DMS 273 treated with DMSO at 0.1 percent for 48 hours (cell line): ENCODE measurements at places on chromosomes 13 and 19.

DNA sequence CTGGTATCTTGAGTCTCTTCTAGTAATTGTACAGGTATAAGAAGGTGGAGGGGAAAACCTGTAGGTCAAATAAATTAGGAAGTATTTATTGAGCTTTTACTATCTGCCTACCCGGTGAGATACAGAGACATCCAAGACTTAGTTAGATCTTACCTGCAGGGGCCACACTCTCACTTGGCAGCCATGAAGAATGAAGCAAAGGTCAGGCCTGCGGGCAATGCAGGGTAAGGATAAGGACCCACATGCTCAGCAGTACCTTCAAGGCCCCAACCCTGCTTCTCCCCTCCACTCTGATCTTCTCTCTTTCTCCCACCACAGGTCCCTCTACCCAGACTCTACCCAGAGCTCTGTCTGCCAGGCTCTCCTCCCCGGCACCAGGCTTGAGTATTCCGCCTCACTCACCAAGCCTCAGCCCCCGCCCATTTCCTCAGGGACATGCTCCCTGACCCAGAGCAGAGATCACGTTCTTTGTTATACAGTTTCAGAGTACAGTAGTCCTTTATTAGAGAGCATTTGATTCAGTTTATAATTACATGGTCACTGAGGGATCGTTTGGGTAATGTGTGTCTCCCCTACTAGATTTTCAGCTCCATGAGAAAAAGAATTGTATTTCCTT lies 18.9 kb upstream of the CLDN10 start:
- no peak for DNase-seq

GRCh38 chr19:18452386-18452785 lies 14.5 kb upstream of the ISYNA1 start:
- no peak for DNase-seq

- DNase-seq = no peak
These were observed 2.4 kb upstream of the RGL3 start for GRCh38 chr19:11421371-11422098.

DNA sequence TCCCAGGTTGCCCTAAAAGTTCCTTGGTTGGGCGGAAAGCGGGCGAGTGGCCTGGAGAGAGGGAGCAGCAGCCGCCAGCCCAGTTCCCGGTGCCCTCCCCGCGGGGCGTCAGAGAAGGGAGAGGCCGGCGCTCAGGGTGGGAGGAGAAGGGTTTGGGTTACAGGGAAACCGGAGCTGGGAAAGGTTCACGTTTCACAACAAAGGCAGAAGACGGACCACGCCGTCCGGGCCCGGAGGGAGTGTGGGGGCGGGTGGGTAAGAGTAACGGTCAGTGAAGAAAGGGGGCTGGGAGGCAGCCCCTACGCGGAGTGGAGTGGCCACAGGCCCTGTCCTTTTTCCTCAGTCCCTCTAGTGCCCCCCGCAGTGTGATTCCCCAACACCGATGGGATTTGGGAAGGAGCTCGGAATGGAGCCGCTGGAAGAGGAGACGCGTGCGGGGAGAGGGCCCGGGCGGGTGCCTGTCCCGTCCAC lies 1.6 kb downstream of the SIX5 start:
- peak; percentile 53 for DNase-seq

GRCh38 chr13:26943748-26944147 lies 183.2 kb upstream of the GPR12 start:
- no peak for DNase-seq

- DNase-seq = no peak
These were observed 822 bp upstream of the RFXAP start for GRCh38 chr13:36817996-36818803.

DNA sequence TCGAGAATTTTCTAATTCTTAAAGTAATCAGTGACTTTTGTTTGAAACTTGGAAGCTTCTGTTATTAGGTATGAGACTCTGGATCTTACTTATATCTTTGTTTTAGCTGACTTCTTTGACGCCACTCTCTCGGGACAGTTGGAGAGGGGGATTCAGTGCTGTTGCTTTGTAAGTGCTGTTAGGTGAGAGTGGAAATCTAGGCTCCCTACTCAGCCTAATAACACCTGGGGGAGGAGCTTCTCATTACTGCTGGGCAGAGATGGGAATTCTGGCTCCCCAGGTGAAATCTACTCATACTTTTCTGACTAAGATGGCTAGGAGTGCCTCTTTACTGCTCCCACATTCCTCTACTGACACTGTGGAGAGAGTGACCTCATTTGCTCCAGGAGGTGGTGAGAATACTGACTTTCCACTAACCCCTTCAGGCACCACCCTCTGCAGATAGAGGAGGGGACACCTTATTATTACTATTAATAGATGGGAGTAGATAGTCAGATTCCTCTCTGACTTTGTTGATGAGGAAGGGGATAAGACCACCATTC lies 324.9 kb upstream of the SPRY2 start:
- no peak for DNase-seq

- DNase-seq = no peak
These were observed 10.5 kb downstream of the EGLN2 start for GRCh38 chr19:40809358-40810086.

DNA sequence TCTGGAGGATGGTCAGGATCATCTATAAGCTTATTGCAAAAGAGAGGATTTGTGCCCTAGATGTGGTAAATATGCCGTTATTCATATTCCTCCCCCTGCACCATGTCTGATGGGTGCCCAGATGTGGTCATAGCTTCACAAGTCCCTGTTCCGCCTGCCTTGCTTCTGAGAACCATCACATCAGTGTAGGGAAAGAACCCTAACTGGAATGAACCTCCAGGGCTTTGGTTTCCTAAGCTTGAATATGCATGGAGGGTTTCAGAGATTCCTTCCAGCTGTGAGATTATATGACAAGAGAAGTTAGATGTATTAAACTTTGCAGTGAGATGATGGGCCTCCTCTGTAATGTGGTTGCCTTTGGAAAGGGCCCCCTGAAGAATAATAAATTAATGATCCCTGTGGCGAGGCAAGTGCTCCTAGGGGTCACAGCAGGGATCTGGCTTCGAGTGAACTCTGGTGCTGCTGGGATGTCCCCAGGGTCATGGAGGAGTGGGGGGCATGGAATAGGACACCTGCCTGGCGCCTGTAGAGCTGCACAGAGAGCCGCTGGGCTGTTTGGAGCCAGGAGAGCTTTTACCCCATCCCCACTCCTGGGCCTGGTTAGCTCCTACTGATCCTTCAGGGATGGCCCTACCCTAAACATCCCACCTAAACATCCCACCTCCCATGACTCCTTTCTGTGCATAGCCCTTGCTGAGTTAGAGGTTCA lies 56.0 kb upstream of the IRS2 start:
- no peak for DNase-seq

GRCh38 chr13:18954254-18954653 lies 227.4 kb downstream of the TUBA3C start:
- DNase-seq = no peak

- DNase-seq = no peak
These were observed 11.2 kb upstream of the PRR19 start for GRCh38 chr19:42290523-42291434.

DNA sequence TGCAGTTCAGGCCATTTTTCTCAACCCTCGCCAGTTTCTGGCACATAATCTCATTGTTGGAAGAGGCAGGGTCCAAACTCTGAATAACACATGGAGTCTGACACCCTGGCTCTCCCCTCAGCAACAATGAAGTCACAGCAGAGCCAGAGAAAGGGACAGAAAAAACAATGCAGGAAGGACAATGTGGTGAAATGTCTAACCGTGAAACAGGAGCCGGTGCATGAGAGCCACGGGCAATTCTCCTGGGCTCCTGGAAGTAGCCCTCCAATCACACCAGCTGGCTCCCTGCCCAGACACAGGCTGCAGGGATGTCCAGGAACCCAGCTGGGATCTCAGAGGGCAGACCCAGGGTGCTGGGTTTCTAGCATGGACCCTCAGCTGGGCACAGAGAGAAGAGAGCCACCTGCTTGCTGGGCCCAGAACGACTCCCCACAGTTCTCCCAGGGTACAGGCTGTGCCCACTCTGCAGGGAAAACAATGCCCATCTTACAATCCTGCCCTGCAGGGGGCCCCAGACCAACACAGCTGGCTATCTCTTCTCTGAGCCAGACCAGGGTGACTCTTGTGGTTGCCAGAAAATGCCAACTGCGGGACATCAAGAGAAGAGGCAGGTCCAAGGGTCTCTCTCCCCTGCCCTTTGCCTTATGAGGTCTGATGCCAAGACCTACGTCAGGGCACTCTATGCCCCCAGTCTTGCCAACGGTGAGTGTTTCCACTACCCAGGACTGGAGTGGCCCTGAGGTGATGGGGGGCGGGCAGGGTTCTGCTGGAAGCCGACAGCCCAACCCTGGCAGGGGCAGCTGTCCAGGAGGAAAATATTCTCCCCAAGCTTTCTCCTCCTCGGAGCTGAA lies 64.5 kb downstream of the CEBPG start:
- no peak for DNase-seq

- no peak for DNase-seq
These were observed 60.9 kb upstream of the ATP12A start for GRCh38 chr13:24619282-24619681.

DNA sequence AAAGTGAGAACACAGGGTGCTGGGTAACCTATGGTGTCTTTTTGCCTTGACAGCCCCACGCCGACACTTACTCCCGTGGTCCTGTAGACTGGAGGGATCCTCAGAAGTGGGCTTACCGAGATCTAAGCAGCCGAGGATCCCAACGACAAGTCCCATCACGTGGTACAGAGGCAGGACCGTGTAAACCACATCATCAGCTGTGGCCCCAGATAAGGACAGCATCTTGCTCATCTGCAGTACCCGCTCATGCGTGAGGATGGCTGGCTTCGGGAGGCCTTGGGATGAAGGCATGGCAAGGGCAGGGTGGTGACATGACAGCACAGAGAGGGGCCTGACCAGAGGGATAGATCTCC lies 2.1 kb downstream of the SLC27A5 start:
- DNase-seq = no peak

DNA sequence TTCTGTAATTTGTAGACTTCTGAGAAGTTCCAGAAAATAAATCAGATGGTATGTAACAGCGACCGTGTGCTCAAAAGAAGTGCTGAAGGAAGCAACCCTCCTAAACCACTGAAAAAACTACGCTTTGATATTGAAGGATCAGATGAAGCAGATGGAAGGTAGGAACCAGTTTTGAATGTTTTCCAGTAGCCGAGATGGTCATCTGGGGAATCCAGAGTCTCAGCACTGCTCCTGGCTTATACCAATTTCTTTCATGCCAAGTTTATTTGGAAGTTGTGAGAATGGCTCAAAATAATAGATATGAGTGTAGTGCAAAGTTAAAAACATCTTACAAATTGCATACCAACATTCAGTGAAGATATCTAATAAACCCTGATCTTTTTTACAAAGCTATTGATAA lies 56.2 kb downstream of the RCBTB2 start:
- no peak for DNase-seq

DNA sequence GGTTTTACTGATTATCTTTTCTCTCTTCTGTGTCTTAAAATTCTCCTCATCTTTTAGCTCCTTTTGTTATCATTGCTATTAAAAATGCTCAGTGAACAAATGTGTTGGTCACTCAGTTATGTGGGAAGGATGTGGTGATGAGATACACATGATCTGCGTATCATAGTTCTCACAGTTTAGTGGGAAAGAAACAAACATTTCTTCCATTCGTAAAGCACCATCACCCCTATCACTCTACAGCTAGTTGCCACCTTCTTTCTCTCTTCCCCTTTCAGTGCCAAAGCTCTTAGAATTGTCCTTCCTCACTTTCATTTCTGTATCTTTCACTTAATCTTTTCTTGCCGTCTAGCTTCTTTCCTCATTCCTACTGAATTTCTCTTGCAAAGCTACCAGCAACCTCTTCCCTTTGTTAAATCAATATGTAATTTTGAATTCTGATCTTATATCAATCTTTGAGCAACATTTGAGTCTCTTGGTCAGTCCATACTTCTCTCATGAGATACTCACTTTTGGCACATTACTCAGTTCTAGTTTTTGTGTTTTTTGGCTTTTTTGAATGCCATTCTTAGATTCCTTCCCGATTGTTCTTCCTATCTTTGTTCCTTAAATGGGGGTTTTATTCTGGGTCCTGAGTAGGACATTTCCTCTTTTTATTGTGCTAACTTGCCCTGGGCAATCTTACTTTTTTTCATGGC lies 122.3 kb downstream of the PCCA start:
- DNase-seq = no peak

DNA sequence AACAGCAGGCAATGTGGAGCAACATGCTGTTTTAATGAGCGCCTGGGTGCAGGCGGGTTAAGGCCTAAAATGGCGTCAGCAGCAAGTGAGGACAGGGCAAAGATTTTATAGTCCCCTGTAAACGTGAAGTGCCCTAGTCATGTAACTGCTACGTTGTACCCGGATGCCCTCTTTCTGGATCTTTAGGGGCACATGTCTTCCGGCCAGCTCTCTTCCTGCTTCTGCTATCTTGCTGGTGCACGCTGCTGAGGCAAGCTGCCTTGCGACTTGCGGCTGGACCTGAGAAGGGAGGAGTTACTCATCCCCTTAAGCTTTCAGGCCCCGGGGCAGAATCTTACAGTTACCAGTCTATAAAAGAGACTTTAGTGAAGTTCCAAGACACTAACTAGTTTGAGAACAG lies 303.6 kb upstream of the DACH1 start:
- no peak for DNase-seq

DNA sequence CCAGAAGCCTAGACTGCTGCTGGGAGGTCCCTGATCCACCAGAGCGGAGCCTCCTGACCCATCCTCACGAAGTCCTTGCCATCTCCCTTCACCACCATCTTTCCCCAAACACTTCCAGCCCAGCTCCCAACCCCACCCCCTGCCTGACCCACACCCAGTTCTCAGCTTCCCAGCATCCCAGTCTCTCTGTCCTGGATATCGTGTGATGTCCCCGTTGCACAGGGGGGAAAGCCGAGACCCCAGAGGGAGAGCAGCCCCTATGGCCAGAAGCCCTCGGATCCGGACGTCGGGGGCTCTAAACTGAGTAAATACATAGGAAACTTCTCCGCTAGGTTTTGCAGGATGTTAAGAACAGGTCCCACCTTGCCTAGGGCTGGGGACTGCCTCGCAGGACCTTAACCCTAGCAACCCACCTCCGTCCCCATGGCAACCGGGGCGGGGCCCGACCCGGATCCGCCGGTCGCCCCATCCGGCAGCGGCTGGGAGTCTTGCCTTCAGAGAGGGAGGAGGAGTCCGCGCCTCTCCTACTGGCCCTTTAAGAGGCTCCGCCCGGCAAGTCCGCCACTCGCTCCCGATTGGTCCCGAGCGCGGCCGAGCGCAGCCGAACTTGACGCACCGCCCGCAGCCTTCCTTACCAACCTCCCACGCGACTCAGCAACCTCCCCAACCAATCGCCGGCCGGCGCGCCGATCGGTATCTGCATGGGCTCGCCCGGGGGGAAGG lies 451 bp upstream of the HMG20B start:
- peak; percentile 98 for DNase-seq

DNA sequence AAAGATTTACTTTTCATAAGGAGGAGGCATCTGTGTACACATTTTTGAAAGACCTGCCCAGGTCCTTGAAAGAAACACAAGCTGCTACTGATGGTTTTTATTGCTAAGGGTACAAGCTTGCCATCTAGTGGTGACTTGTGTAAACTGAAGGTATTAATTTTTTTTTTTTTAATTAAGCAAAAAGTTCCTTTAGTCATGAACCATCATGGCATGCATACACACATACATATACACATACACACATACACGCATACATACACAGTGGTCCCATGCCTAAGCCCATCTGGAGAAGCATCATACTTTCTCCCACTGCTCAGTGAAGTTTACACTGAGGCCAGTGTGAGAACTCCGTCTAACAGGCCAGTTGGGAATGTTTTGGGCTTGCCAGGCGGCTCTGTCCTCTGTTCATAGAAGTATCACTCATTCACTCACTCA lies 312.5 kb downstream of the DCLK1 start:
- DNase-seq = no peak

GRCh38 chr19:49716154-49716553 lies 25.2 kb downstream of the CPT1C start:
- DNase-seq = no peak
